ENCODE measurements at places on chromosomes 16 and 17.

DNA sequence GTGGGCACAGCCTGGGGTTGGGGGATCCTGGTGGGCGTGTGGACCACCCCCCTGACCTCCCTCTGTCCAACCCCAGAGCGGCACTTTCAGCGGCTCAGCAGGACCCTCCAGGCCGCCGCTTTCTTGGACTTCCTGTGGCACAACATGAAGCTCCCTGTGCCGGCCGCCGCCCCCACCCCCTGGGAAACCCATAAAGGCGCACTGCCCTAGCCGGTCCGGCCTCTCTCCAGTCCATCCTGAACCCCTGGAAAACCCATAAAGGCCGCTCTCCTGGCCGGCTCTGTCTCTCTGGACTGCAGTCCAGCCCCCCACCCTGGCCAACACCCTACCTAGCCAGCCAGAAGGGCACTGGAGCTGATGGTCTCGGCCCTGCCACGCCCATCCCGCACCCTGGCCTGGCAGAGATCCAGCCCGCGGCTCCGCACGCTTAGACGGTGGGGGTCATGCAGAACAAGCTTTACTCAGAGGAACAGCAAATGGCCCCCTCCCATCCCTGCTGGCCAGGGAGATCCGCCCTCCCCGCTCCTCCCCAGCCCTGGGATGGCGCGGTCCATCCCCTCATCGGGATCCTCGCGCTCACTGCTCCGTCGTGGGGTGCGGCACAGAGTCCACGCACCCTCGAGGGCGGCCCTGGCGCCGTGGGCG, 2.7 kb downstream of the NOXO1 start:
- DNase-seq: no peak

GRCh38 chr17:33112763-33113162, 121.1 kb downstream of the SPACA3 start:
- no peak for DNase-seq

- DNase-seq: no peak
Observed at GRCh38 chr16:81729451-81729850, 49.6 kb upstream of the PLCG2 start.

DNA sequence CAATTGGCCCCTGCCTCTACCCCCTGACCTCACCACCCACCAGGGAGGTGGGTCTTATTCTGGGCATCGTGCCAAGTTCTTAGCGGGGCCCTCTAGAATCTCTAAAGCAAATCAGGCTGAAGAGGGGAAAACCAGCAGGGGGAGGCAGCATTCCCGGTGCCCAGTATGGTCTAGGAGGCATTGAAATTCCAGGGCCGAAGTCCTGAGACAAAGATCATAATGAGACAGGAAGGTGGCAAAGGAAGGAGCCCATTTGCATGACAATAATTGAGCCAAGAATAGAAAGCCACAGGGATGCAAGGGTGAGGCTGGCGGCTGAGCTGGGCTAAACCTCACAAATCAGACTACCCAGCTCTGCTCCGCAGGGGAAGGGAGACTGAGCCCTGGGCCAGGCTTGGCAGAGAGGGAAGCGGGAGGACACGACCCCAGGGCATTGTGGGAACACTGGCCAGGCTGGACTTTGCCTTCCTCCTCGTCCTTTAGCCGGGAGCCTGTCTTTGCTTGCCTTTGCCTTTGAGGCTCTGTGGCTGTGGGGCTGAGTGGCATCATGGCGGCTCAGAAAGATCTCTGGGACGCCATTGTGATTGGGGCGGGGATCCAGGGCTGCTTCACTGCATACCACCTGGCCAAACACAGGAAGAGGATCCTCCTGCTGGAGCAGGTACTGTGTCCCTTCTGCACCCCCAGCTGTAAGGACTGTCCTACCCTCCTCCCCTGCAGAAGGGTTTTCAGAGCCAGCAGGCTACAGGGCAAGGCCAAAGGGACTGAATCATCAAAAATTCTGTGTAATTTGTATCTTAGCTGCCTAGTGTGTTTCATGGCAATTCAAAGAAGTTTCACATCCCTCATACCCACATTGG, at the start of gene PIPOX:
TSS of gene PIPOX (plus strand) at position 463 of the 860 bp plus-strand sequence. CDS start at position 548, 85 bp downstream.
- DNase-seq: no peak

GRCh38 chr17:57048096-57048495, 37.0 kb upstream of the AKAP1 start:
- DNase-seq: no peak

DNA sequence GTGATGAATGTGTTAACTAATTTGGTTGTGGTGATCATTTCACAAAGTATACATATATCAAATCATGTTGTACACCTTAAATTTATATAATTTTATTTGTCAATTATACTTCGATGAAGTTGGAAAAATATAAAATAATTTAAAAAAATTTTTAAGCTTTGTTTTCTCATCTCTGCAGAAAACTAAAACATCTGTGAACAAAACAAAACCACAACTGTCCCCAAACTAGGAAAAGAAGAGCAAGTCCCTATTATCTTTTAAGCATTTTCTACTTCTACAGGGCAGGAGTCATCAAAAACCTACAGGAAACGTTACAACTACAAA, 6.5 kb downstream of the HSDL1 start:
- no peak for DNase-seq

GRCh38 chr16:51464996-51465395, 313.9 kb upstream of the SALL1 start:
- DNase-seq: no peak

- DNase-seq: no peak
Observed at GRCh38 chr16:63223851-63224250, 1187.6 kb upstream of the CDH8 start.

DNA sequence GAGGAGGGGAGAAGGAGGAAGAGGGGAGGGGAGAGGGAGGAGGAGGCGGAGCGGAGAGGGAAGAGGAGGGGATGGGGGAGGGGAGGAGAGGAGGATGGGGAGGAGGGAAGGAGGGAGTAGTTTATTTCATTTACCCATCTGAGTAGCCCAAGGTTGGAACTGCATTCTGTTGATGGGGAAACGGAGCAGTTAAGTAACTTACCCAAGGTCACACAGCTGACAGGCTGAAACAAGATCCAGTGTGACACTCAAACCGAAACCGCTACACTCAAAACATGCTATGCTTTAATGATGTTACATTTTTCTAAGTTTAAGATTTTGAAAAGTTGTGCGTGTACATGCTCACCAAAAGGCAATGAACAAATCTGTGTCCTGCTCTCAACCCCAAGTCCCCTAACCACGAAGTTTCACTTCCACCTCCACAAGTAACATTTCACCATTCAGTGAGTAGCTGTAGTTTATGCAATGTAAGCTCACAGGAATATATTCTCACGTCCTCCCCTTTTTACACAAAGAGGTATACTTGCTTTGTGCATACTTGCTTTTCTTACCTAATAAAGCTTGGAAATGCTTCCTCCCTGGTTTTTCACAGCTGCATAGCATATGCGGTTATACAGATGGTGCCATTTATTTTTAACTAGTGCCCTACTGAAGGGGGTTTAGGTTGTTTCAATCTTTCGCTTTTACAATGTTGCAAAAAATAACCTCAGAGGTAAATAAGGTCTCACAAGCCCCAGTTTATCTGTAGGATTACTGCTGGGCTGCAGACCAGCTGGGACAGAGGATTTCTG, 275.3 kb downstream of the PARN start:
- no peak for DNase-seq

DNA sequence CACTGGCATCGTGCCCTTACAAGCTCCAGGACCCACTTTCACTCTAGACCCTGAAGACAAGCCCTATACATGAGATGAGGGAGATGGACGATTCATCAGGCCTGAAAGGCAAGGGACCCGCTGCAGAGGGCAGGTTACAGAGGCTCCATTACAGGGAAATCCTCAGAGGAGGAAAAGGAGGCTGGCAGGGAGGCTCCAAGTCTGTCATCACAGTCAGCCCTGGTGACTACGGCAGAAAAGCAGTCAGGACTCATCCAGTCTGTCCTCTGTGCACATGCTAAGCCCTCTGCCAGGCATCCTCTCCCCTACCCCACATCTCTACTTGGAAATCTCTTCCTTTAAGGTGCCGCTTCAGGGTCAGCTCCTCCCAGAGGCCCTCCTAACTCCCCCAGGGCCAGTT, 197.7 kb upstream of the CDH5 start:
- DNase-seq: no peak

DNA sequence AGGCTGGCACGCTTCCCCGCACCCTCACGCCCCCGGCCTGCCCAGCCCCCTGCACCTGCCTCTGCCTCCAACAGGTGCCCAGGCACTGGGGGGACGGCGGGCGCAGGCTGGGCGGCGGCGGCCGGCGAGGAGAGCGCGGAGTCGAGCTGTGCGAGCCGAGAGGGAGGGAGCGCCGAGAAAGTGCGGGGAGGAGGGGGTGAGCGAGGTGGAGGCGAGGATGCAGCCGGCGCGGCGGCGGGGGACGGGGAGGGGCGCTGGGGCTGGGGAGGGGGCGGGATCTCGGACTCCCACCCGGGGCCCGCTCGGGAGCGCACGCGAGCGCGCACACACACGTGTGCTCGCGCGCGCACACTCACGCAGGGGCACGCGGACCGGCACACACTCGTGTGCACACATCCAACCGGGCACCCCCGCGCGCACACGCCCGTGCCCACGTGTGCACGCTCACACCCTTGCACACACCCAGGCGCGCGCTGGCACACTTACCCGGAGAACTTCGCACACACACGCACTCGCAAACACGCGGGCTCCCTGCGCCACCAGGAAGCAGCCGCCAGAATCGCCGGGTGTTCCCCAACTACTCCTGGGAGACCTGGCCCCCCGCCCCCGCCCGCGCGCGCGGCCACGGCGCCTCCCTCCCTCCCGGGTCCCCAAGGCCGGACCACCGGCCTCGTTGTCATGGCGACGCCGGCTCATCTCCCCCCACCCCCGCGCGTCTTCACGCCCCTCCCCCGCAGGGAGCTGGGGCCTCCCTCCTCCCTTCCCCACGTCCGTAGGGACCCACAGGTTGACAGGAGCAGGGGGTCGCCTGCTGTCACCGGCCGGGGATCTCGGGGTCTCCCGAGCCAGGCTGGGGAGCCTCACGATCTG, at the start of gene DOC2A:
TSS of gene DOC2A (minus strand) at position 184 of the 870 bp plus-strand sequence. CDS start 805 bp downstream, outside the sequence.
- DNase-seq: no peak

GRCh38 chr16:14530046-14530445, 100.0 kb downstream of the PARN start:
- DNase-seq: no peak

DNA sequence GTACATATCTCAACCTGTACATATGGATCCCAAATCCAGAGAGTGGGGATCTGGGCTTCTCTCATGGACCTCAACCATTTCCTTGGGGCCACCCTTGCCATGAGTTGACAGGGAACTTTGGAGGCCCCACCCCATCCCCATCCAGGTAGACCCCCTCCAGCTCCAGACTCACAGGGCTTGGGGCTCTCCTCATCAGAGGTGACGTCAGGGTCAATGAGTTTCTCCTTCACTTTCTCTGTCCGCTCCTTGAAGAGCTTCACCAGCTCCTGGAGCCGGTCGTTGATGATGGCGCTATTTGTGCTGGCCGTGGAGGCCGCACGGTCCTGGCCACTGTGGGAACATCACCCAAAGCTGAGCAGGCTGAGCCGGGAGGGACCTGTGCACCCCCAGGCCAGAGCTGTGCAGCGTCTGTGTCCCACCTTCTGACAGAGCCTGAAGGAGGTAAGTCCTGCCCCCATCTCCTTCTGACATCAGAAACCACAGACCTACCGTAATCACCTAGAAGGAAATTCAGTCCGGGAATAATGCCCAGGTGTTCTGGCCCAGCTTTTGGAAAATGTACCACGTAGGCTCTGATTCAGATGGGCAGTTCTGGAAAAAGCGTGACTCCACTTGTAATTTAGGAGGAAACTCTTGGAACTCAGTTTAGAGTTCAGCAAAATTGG, 50.6 kb downstream of the CNGB1 start:
- DNase-seq: no peak

- no peak for DNase-seq
Observed at GRCh38 chr16:90008708-90009145, 10.5 kb downstream of the DBNDD1 start.

DNA sequence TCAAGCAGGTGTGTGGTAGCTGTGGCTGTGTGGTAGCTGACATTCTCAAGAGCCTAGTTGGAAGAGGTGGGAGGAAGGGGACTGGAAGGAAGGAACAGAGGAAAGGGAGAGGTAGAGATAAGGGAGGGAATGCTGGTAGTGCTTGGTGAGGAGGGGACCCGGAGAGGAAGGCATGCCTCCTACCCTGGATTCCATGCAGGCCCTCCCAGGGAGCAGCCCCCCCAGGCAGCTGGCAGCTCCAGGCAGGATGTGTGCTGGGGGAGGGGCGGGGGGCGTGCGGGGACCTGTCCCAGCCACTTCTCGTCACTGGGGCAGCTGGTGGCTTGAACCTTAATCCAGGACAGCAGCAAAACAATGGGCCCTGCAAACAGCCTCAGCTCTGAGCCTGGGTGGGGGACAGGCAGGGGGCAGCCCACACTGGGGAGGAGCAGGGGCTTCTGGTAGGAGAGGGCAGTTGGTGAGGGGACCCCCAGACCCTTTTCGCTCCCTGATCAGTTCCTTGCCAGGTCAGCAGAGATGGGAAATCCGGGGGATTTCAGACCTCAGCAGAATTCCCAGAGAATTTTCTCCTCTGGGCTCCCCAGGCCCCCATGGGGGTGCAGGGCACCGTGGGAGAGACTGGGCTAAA, 27.1 kb downstream of the ARHGAP23 start:
- DNase-seq: peak; percentile 28

GRCh38 chr16:66326991-66327513, 39.4 kb upstream of the CDH5 start:
- no peak for DNase-seq

Measured in ovary (tissue), 10 donors.